NCI-H226 (cell line): ENCODE measurements at places on chromosomes 7 and 10.

DNA sequence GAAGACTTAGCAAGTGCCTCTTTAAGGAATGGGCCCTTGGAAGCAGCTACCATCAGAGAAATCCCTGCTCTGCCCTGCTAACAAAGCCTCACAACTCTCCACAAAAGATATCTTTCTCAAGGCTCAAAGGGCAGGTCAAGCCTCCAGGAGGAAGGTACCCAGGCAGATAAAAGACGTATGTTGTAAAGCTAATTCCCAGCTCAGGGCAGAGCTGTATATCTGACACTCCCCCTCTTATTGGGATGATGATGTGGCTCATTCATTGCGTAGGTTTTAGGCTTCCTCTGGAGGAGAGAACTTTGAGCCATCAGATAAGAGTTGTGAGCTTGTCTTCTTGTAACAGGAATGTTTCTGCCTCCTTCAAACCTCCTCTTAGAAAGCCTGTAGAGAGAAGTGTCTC, 145.4 kb downstream of the CALN1 start:
- no peak for DNase-seq

GRCh38 chr10:72525277-72525676, 100.6 kb downstream of the MICU1 start:
- DNase-seq = no peak

- DNase-seq = no peak
Observed at GRCh38 chr7:112740667-112741066, 49.5 kb downstream of the TMEM168 start.

GRCh38 chr10:113843972-113844485, 9.9 kb downstream of the DCLRE1A start:
- DNase-seq = no peak

DNA sequence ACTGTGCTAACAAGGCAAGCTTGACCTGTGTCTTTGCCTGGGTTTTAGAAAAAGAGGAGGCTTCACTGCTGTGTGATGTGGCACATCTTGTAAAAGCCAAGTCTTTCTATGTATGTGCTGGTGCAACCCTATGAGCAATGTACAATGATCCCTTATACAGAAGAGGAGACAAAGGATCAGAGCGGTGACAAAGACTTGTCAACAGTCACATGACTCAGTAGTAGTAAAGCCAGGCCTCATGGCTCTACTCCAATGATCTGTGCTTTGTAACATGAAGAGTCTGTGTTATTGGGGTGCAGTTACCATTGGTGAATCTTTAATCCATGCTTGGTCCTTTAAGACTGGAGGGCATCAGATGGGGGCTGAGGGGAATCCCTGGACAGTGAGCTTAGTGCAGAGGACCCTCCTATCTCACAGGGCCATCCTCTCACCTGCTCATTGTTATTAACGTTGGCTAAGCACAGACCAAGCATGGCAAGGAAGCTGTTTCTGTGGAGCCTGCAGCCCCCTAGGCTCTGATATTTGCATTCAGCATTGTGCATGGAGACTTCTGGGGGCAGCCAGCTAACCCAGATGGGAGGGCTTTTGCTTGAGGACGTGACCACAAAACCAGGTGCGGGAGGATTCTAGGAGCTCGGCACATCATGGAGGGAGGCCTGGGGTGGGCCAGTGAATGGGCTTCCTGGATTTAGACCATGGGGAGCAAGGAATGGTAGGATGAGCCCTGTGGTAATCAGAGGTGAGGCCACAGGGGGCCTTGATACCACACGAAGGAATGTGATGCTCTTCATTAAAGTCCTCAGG, 308.8 kb upstream of the ZNF32 start:
- DNase-seq = no peak

- no peak for DNase-seq
Observed at GRCh38 chr10:128865436-128866195, 601.4 kb upstream of the MGMT start.

DNA sequence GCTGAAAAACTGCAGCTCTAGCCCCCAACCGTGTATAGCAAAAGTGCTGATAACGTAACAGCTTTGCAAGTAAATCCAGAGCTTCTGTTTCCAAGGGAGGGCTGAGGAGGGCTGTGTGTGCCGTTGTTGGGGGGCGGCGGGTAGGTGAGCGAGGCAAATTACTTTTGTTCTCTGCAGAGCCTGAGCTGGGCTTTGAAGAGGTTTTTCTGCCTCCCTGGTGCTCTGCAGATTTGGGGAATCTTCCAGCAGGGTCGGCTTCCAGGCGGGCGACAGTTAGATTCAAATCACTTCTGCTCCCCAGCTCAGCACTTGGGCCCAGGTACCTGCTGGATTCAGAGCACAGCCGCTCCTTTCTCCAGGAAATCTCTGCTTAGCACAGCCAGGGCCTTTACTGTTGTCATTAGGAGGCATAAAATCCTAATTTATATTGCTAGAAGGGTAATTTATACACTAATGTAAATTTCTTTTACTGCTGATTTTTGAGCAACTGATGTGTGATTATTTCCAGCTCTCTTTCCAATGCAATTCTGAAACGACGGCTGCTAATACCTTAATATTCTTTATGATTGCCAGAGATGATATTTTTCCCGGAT, 442.4 kb downstream of the TYW1 start:
- DNase-seq = no peak

GRCh38 chr10:88071879-88072278, 208.5 kb downstream of the PTEN start:
- DNase-seq = no peak

GRCh38 chr7:35860664-35861063, 59.8 kb downstream of the SEPTIN7 start:
- no peak for DNase-seq

- DNase-seq = no peak
Observed at GRCh38 chr10:118970770-118971169, 58.7 kb upstream of the NANOS1 start.

GRCh38 chr7:82818171-82818570, 344.5 kb downstream of the PCLO start:
- DNase-seq = no peak

DNA sequence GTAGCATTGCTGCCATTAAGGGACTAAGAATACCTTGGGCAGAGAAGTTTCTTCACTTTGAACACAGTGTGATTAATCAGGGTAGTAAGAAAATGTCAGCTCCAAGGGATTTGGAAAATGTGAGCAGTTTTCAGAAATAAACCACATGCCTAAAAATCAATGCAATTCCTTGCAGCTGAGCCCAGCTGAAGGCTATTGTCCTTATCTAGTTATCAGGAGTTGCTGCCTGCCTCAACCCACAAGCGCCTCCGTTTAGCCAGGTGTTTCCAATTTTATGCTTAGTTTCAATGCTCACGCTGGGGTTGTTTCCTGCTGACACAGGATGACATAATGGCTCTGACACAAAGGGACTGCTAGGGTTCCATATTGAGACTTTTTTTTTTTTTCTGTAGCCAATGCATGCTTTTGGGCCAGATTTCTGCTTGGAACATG, 132.3 kb upstream of the ANK3 start:
- DNase-seq = no peak

GRCh38 chr10:102393411-102394078, 2.0 kb upstream of the NFKB2 start:
- no peak for DNase-seq

DNA sequence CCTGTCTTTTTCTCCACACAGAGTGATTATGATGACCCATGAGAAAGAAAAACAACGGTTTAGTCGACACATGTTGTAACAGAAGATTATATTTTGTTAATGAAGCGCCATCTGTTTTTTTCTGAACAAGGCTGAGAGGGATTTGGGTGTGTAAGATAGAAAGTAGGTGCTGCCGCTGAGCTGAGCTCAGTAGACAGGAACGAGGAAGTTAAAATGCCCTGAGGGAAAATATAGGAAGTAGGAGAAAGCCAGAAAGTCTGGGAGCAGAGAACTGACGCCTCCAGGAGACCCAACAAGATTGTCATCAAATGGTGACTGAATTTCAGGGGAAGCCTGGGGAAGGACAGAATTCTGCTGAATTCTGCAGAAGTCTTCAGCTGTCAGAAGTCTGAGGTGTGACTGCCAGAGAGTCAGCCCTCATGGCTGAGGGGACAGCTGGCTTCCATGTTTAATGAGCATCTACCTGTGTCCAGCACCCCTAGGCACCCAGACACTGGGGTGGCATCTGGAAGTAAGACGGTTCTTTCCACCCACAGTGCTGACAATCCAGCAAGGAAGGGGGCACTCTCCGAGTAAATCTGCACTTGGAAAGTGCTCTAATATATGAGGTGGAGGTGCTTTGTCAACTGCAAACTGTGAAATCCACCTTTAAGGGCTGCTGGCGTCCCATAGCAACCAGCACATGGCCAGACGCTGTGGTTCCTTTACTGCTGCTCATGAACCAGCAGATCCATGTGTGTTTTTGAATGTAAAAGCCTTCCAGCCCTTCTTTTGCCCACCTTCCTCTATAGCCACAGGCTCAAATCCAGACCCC, 12.5 kb upstream of the TSPAN15 start:
- DNase-seq = peak; percentile 83

- no peak for DNase-seq
Observed at GRCh38 chr10:23859598-23859997, 349.3 kb upstream of the KIAA1217 start.

GRCh38 chr7:109898-110556, 82.3 kb upstream of the FAM20C start:
- no peak for DNase-seq

- peak; percentile 25 for DNase-seq
Observed at GRCh38 chr7:112869111-112869774, 79.0 kb upstream of the TMEM168 start.

DNA sequence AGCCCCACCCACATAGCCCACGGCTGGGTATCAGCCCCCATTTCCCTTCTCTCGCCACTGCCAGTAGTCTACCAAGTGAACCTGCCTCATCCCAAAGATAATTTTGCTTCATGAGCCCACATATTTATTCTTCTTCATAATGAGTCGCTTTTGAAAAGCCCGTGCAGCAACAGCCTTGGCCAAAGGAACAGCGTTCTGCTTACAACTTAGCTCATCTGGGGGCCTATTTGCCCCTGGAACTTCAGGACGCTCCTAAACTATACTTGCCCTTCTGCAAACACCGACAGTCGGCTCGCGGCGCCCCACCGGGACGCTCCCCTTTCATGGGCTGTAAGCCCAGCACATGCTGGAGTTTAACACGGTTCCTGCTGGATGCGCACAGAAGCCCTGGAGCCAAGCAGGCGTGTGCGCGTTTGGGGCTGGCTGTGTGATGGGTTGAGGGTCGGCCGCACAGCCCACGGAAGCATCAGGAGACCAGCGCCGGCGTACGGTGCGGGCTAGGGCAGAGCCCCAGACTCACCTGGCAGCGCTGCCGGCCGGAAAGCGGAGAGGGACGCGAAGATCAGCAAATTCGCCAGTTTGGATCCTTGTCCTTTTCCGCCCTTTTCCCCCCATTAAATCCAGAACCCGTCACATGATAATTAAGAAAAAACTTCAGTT, 370 bp downstream of the TMEM60 start:
- no peak for DNase-seq

DNA sequence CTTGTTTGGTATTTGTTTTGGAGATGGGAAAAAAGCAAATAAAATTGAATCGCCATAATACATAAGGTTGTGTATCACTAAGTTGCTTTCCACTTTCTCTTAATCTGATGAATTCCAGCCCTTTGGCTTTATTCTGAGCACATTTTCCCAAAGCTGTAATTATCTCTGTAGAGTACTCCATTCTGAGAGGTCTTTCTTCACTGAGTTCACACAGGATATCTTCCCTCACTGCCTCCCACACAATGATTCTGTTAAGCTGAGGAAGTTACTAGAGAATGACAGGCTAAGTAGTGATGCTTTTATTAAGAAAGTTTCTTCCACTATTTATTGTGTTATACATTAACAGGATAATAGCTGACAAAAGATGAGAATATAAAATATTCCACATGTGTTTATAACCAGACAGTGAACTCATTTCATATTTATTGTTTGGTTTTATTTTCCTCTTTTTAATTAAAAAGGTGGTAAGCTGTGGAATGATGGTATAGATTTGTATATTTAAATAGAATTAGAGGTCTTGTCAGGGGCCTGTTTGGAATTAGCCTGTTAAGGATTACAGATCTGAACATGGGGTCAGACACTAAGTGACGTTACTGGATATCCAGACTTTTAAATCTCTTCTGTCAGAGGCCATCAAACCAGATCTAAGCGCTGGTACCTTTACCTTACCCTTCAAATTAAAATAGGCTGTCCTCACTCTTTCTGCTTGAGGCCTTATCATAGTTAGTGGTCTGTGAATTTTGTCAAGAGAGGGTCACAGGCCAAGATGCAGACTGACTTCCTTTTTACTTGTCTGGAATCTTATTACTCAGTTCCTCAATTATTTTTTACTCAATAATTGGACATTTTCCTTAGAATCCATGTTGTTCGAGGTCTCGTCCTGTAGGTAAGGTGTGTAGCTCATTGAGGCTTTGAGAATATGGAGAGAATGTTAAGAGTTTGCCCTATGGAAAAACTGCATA, 8.4 kb downstream of the PLXDC2 start:
- DNase-seq = peak; percentile 75

- peak; percentile 18 for DNase-seq
Observed at GRCh38 chr7:32905175-32905662, 13.7 kb upstream of the KBTBD2 start.

- no peak for DNase-seq
Observed at GRCh38 chr7:128422842-128423241, 13.1 kb upstream of the IMPDH1 start.

- DNase-seq = no peak
Observed at GRCh38 chr10:109784236-109784635, 139.1 kb downstream of the XPNPEP1 start.

- DNase-seq = peak; percentile 33
Observed at GRCh38 chr7:115009139-115009538, 87.2 kb downstream of the MDFIC start.

GRCh38 chr7:121027761-121028669, 39.5 kb downstream of the CPED1 start:
- DNase-seq = no peak

GRCh38 chr7:78543976-78544375, 745.4 kb downstream of the PHTF2 start:
- DNase-seq = no peak

DNA sequence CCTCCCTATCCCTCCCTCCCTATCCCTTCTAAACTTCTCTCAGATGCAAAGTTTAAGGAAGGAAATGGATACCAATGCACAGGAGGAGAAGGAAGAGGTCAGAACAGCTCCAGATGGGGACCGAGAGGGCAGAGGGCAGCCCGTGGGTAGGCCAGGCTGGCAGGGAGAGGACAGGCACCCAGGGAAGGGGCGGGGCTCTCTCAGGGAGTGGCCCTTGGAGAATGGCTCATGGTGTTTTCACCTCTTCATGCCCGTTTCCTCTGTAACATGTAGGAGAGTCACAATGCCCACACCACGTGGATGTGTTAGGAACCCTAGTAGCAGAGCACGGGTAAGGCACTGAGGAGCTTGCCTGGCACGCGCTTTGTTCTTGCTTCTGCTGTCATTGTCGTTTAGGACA, 264.5 kb downstream of the CELF2 start:
- no peak for DNase-seq

GRCh38 chr7:94104301-94104700, 100.1 kb upstream of the BET1 start:
- no peak for DNase-seq
